GM12891 (cell line): ENCODE measurements at places on chromosomes 1 and 21.

- DNase-seq = no peak
These were observed 90.1 kb upstream of the SLC25A33 start for GRCh38 chr1:9449110-9449627.

DNA sequence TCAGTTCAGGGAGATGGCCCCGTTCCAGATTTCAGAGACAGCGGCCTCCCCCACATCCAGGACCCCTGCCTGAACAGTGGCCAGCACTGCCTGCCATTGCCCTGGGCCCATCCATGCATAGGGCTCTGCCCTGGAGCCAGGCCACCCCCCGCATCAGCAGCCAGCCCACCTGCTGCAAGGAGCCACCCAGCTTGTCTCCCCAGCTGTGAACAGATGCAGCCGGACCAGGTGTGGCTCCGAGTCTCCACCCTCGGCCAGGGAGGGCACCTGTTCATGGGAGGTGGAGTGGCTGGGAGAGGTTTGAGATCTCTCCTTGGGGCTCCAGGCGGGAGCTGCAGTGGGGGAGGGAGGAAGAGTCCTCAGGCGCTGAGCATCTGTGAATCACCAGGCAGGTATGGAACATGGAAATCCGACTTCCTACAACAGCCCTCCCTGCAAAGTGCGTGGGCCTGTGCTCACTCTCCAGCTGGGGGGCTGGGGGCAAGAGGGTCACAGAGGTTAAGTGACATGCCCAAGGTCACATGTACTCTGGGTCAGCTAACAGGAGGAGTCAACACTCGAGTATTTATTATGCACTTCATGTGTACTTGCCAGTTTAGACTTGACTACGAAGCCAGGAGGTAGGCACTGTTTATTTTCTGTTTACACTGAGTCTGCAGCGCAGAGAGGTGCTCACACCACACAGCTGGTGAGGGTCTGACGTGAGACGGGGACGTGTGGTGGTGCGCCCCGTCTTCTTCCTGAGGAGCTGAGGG lies 4.8 kb upstream of the HES5 start:
- DNase-seq = no peak

GRCh38 chr1:3499611-3500010 lies 45.1 kb downstream of the ARHGEF16 start:
- DNase-seq = no peak

- no peak for DNase-seq
These were observed 134.2 kb downstream of the TLR5 start for GRCh38 chr1:223008808-223009207.

- DNase-seq = no peak
These were observed 41.2 kb downstream of the GNG12 start for GRCh38 chr1:67792103-67792502.

- no peak for DNase-seq
These were observed 457.0 kb downstream of the USP25 start for GRCh38 chr21:16186742-16187141.

DNA sequence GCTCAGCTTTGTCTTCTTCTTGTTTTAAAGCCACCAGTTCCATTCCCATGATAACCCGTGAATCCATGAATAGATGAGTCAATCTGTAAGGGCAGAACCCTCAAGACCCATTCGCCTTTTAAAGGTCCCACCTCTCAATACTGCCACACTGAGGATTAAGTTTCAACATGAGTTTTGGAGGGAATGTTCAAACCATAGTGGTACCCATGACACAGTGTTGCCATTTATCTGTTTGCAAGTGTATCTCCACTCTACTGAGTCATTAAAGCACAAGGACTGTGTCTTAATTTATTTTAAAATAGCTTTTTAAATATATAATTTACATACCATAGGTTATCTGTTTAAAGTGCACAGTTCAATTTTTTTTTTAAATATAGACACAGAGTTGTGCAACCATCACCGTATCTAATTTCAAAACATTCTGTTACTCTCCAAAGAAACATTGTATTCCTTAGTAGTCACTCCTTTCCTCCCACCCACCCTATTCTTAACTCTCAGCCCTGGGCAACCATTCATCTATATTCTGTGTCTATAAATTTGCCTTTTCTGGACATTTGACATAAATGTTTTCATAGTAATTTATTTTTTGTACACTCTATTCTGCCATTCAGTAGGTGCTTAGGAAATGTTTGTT lies 4.8 kb upstream of the IL24 start:
- DNase-seq = no peak

DNA sequence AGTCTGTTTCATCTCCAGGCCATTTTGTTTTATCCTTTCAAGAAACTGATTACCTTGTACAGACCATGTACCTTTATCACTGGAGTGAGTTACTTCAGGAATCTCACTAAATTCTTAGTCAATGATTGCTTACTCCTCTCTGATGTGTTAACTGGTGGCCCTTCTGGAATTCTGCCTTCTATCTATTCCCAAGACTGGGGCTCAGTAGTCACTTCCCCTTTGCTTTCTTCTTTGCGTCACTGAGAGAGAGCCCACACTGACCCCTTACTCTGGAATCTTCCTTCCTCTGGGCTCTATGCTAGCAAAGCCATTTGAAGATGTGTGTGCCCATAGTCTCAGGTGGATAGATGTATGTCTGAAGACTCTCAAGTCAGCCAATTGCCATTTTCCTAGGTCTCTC lies 34.6 kb downstream of the XCL2 start:
- DNase-seq = no peak

- DNase-seq = no peak
These were observed 65.1 kb upstream of the DMRTA2 start for GRCh38 chr1:50488356-50488755.

DNA sequence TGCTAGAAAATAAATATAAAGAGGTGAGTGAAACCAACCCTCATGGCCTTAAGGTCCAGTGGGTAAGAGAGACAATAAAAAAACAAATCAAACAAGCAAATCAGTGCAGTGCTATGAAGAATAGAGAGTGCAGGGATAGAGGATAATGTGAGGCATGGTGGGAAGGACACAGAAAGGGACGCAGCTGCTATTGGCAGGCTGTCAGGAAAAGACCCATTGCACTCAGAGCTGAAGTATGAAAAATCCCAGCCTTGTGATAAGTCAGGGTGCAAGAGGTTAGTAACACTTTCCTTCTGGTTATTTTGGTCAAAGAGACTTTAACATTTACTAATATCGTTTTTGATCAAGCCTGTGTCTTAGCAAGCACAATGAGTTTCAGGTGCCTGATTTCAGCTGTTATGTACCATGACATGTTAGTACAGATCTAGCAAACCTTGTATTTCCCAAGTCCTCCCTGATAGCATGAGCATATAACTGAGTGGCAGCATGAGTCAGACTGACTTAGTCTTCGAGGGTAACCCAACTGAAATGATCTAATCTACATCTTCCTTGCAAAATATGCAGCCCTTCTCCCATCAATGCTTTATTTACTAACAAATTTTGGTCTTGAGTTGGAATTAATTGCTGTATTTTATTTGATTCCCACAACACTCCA lies 31.7 kb downstream of the CHML start:
- no peak for DNase-seq

DNA sequence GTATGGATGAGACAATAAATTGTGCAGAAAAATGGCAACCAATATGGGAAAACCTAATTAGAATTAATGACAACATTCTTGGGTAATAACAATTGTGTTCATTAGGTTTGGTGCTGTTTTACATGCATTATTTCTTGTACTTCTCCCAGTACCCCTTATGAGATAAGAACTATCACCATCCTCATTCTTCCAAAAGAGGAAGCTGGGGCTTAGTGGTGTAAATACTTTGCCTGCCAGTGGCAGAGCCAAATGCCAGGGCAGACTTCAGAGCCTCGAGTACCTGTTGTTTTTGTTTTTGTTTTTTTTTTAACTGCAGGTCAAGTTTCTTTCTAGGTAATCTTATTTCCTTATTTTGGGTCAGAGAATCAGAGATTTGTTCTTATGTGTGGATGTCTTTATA lies 206.4 kb downstream of the RHOU start:
- DNase-seq = no peak

DNA sequence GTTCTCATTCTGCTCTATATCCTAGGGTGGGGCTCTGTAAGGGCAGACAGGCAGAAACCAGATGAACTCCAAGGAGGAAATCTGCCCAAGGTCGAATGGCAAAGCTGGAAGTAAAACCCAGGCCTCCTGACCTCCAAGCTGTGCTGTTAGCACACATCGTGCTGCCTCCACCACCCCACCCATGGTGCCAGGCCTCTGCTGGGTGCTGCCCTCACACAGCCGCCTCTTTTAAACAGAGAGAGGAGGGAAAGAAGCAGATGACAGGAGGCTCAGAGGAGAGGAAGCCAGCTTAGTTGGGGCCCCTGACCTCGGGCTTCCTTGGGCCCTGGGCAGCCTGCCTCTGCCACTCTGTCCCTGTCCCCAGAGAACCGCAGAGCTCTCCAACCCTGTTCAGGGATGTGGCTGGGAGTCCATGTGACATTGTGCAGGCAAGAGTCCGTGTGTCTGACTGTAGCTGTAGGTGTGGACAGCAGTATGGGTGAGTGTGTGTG lies 1.1 kb downstream of the SYNC start:
- no peak for DNase-seq

GRCh38 chr1:14259191-14259757 lies 339.2 kb upstream of the KAZN start:
- no peak for DNase-seq

GRCh38 chr21:29157080-29157479 lies 26.6 kb downstream of the MAP3K7CL start:
- DNase-seq = no peak

DNA sequence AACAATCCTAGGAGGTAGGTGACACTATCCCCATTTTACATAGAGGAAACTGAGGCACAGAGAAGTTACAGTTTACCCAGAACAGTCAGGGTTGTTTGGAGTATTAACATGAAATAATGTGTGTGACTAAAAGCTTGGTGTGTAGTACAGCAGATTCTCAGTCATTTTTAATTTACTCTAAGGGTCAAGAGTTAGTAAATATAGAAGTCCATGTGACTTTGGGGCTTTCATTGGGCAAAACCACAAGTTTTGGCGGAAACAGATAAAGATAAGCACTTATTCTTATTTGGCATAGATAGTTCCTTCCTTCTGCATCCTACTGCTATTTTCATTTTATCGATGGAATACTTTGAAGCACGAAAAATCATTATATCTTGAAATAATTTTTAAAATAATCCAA lies 128.5 kb downstream of the DNM3 start:
- DNase-seq = no peak

DNA sequence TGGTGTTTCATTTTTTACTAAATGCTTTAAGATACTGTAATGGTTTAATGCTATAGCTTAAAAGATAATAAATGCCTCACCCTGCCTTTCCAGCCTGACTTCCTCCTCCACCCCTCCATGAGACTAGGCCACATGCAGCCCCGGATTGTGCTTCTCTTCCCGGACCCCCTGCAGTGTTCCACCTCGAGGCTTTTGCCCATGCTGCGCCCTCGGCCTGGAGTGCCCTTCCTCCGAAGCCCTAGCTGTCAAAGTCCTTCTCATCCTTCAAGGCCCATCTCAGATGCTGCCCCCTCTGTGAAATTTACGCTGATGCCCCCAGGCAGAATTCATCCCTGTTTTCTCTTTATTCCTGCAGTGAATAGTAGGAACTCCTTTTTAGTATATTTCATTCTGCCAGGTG lies 98.5 kb downstream of the ATP5PO start:
- DNase-seq = no peak

GRCh38 chr1:50832167-50832566 lies 127.9 kb downstream of the FAF1 start:
- DNase-seq = no peak

GRCh38 chr1:56808410-56808809 lies 10.8 kb downstream of the FYB2 start:
- DNase-seq = no peak

DNA sequence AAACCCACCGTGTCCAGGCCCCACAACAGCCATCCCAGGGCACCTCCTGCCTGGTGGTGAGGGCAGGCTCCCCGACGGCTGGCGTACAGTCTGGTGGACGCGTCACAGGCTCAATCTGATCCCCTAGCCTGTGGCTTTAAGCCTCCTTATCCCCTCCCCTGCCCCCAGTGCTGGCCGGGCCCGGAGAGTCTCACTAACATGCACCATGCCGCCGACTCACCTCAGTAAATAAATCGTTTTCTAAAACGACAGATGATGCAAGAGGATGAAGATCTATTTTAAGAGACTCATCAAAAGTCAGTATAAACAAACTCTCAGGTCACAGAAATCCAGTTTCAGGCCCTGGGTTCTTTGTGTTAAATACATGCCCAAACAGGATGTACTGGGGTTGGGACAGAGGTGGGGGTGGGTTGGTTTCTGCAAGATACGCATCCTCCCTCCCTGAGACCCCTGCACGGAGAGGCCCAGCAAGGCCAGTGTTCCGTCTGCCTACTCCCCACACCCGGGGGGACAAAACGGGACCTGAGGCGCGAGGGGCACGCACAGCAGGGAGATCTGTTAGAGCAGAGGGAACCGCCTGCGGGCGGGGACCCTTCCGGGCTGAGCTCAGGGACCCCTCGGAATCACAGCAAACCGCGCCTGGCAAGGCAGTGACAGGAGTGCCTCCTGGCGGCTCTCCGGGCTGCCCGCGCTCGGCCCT lies 3.1 kb downstream of the PANK4 start:
- no peak for DNase-seq

GRCh38 chr1:43834280-43835081 lies 99.1 kb upstream of the ARTN start:
- no peak for DNase-seq

- no peak for DNase-seq
These were observed 44.1 kb upstream of the TSPAN2 start for GRCh38 chr1:115133440-115133839.

- DNase-seq = no peak
These were observed 51.2 kb downstream of the CCDC185 start for GRCh38 chr1:223444411-223444810.

DNA sequence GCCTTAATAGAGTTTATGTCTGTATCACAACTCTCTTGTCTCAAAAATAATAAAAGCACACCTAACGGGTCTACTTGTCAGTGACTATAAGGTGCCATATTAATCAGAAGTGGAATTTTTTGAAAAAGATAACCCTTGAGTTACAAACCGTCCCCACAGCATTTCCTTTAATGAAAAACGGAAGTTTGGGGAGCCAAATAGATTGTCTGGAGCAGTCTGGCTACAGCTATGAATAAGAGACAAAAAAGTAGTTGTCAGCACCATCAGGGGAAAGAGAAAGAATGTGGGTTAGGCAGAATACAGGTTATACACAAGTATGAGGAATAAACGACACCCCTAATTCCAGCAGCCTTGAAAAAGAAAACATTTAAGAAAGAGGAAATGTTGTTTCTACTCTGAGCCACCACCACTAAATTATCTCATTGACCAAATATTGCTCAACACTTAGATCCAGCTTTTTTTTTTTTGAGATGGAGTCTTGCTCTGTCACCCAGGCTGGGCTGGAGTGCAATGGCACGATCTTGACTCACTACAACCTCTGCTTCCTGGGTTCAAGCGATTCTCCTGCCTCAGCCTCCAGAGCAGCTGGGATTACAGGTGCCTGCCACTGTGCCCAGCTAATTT lies 29.4 kb upstream of the USP24 start:
- DNase-seq = no peak

DNA sequence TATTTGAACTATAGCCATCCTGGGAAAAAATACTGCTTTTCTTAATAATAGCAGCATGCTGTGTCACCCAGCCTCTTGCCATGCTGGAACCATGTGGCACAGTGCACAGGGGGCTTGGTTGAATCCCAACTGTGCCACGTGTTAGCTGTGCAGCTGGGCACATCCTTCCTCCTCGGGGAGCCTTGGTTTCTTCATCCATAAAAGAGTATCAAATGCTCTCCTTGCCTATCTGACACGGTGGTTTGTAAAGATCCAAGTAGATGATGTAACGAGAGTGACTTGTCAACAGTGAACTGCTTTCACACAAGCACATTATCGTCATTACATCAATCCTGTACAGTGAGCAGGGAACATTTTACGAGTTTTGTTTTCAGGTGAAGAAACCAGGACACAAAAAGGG lies 24.4 kb downstream of the VASH2 start:
- no peak for DNase-seq

- DNase-seq = no peak
These were observed 92.0 kb upstream of the BARHL2 start for GRCh38 chr1:90809093-90809492.
